ENCODE measurements at places on chromosomes 2 and 18. TPM values are rescaled to one million over a fixed set of nuclear protein-coding genes. Genes with fewer than 3 reads are reported as not detected.

SPC25 gene
- 24.0 TPM for total RNA-seq

DNA sequence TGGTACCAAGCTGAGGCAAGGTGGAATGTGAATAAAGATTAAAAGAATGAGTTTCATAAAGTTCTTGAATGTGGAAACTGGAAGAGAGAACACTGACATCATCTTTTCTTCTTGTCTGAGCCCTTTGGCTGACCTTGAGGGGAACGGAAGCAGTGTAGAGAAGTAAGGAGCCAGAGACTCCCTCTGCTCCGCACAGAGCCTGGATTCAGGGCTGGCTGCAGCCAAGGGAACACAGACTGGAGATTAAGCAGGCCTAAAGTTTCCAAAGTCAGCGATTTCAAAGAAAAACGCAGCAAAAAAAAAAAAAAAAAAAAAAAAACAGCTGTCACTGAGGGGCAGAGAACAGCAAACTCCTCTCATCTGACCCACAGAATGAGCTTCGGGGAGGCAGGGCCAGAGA is 19.3 kb upstream of the ALK start:
- H3K36me3 ChIP-seq, result no peaks in the 10 kb centered on the region
- H3K4me1 ChIP-seq, result no peaks in the 10 kb centered on the region
- no peak overlapping the region for H3K4me3 ChIP-seq
- H3K27me3 ChIP-seq, result no peaks in the 10 kb centered on the region

- H3K27me3 ChIP-seq, result no peaks in the 10 kb centered on the region
- no peaks in the 10 kb centered on the region for H3K4me1 ChIP-seq
- DNase-seq, result no peak
- no peaks in the 10 kb centered on the region for H3K36me3 ChIP-seq
- no peak overlapping the region for H3K27ac ChIP-seq
Observed at GRCh38 chr2:92074549-92074898, 2796.7 kb upstream of the TEKT4 start.

- H3K4me1 ChIP-seq, result no peaks in the 10 kb centered on the region
- H3K27ac ChIP-seq, result no peak overlapping the region
- no peak for DNase-seq
- H3K36me3 ChIP-seq, result no peaks in the 10 kb centered on the region
- H3K27me3 ChIP-seq, result no peaks in the 10 kb centered on the region
Observed at GRCh38 chr2:237820421-237820820, 21.8 kb downstream of the RBM44 start.

- H3K27me3 ChIP-seq, result no peaks in the 10 kb centered on the region
- no peaks in the 10 kb centered on the region for H3K4me1 ChIP-seq
- DNase-seq, result no peak
- no peaks in the 10 kb centered on the region for H3K36me3 ChIP-seq
- no peak overlapping the region for H3K27ac ChIP-seq
Observed at GRCh38 chr18:62838475-62839098, 123.2 kb downstream of the PHLPP1 start.

GRCh38 chr2:119486196-119486827 is 38.0 kb downstream of the SCTR start:
- H3K4me3 ChIP-seq, result no peak overlapping the region
- no peak for DNase-seq
- H3K36me3 ChIP-seq, result no peaks in the 10 kb centered on the region
- no peak overlapping the region for H3K27ac ChIP-seq

- DNase-seq, result no peak
- no peaks in the 10 kb centered on the region for H3K27me3 ChIP-seq
- H3K4me3 ChIP-seq, result no peak overlapping the region
- no peaks in the 10 kb centered on the region for H3K36me3 ChIP-seq
Observed at GRCh38 chr18:79245517-79246001, 150.2 kb upstream of the NFATC1 start.

DNA sequence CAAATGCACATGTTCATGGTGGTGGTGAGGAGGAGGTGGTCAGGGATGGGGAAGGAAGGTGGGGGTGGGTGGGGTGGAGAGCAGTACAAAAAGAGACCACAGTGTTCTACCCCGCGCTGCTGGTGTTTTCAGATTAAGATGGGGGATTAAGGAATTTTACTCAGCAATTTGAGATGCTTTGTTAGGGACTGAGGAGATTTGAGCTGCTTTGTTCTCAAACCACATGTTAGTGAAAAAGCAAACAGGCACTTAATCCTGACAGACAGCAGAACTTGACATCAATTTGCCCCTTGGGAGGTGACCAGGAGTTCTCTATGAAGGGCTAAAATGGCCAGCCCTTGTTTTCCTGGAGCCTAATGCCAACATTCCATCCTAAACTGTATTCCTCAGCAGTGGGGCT is 244.5 kb downstream of the MEIS1 start:
- H3K27ac ChIP-seq, result no peak overlapping the region
- no peak overlapping the region for H3K4me3 ChIP-seq
- DNase-seq, result no peak
- no peaks in the 10 kb centered on the region for H3K36me3 ChIP-seq
- H3K4me1 ChIP-seq, result no peaks in the 10 kb centered on the region
